Stimulated activated CD4-positive, alpha-beta T cell treated with anti-CD3 and anti-CD28 coated beads, TNF-alpha, amount 100 ng/mL, for 24 hours (primary cell): ENCODE measurements at places on chromosomes 1 and 21.

GRCh38 chr1:245588116-245588639, 433.4 kb downstream of the KIF26B start:
- no peak for DNase-seq

- DNase-seq, result no peak
Observed at GRCh38 chr1:20229171-20229570, 42.9 kb upstream of the PLA2G2C start.

GRCh38 chr1:55986003-55986402, 593.4 kb downstream of the PLPP3 start:
- DNase-seq, result no peak

DNA sequence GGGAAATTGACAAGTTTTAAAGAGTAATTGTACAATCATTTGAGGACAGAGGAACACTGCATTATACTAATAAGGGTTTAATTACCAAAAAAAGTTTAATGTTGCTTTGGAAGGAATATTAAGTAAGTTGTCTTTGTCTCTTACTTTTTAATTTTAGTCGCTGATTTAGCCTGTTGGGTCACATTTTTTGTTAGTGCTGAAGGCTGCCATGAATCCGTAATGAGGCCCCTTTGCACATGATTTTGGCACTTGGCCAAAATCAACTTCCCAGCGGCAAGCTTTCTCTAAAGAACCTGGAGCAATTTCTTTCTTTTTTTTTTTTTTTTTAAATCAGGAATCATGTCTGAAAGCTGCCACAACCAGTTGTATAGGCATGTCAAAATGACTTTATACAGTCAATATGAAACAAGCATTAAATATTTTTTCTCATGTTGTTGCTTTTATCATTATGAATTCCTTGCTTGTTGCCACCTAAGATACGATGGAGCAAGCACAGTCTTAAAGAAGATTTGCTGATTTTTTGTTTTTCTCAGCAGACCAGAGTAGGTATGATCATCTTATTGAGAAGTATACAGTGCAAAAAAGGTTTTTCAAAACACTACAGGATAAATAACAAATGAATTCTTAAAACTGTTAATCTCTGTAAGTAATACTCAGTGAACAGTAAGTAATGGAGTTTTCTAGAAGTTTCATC, 690.4 kb downstream of the USP25 start:
- no peak for DNase-seq

DNA sequence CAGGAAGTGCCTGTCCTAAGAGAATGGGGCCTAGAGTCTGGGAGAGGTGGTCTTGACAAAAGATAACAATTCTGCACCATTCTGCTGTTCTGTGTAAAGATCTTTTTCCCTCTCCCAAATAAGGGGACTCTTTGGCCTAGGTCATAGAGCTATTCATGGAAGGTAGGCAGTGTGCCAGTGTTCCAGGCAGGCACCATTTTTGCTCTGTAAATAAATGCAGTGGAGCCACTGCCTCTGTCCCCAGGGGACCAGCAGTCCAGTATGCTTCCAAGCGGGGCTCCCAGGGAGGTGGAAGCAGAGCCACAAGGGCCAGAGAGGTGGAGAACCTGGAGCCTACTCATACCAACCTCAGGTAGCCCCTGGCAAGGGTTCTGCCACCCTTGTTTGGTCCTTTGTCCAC, 25.9 kb downstream of the KCNA2 start:
- DNase-seq, result no peak

GRCh38 chr1:118269598-118269997, 84.6 kb upstream of the SPAG17 start:
- DNase-seq, result no peak

DNA sequence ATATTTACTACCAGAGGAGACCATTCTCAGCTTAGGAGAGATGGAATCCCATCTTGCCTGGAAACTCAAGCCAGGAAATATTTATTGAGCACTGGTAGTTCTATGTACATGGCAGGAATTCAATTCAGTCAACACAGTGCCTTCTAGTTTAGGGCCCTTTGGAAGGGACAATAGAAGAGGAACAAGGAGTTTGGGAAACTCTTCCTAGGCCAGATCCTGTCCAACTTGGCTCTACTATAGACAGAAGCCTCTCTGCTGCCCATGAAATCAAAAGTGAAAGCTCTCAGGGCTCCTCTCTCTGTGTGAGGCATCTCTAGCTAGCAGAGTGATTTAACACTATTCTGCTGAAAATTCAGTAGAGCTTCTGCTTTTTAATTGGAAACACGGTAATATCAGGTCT, 244.6 kb upstream of the MAP1LC3C start:
- DNase-seq, result no peak

DNA sequence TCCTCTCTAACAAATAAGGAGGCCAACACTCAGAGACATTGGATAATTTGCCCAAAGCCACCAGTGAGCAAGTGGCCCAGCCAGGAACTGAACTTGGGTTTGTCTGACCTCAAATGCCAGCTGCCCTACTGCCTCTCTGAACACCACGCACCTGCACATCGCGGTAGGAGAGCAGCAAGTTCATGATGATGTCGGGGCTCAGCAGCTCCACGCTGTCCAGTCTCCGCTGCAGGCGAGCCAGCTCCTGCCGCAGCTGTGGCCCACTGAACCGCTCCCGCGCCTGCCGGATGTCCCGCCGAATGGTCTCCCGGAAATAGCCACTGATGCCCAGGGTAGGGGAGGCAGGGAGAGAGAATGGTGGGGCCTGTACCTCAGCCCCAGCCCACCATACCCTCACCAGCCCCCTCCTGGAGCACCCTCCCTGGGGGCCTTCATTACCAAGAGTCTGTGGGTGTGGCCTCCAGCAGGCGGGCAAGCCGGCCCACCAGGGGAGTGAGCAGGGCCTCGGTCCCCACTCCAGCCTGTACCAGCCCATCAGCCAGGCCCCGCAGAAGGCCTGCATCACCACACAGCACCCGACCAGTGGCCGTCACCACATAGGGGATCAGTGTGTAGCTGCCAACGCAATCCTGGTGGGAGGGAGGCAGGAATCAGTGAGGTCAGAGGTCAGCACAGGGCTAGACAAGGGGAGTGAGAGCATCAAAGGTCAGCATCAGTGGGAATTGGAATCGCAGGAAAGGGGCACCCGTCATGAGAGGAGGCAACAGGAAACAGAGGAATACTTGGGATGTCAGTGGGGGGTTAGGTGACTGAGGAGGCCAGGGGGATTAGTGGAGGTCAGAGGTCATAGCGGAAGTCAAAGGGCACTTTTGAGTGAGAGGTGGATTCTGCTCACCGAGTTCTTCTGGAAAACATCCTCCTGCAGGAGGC, 2.7 kb downstream of the MAP3K6 start:
- DNase-seq, result no peak

- DNase-seq, result peak; percentile 48
Observed at GRCh38 chr1:66445492-66446181, 88.3 kb upstream of the SGIP1 start.

DNA sequence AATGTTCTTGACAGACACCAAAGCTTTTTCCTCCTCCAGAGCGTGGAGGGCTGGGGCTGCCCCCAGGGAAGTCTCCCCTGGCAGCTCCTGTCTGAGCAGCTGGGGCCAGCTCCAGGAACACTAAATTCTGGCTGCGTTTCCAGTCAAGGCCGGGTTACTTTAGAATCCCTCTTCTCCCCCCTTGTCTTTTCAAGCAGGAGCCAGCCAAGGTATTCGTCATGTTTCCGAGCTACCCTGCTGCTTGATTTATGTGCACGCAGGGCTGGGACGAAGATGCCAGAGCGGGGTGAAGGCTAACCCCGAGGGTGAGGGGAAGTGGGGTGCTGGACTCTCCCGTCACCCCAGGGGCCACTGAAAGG, 68.1 kb upstream of the ANGPTL1 start:
- DNase-seq, result no peak

DNA sequence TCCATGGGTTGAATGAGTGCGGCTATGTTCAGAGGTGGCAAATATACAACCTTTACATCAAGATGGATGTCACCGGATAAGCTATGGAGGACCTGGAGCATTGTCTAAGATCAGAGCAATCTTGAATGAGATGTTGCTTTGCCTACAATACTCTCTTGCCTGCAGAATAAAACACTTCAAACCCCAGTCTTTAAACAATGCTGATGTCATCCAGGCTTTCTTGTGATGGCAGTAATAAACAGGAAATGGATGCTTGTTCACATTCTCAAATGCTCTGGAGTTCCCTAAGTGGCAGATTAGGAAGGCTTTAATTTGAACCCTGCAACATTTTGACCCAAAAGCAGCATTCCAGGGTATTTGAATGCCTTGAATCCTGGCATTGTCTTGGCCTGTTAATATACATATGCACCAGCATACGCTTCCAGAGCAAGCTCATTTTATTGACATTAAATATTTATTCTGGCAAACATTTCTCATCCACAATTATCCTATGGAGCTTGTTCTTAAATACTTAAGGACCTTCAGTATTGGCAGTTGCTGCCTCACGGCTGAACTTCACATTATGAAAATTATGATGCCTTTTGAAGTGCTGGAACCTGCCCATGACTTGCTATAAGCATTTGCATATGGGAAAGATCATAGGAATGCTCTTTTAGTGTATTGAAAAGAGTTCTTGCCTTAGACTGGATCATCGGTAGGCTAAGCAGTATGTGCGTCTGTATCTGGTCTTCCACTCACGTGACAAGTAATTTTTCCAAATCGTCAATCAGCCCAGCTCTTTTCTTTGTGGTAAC, 422.7 kb downstream of the SIPA1L2 start:
- no peak for DNase-seq

DNA sequence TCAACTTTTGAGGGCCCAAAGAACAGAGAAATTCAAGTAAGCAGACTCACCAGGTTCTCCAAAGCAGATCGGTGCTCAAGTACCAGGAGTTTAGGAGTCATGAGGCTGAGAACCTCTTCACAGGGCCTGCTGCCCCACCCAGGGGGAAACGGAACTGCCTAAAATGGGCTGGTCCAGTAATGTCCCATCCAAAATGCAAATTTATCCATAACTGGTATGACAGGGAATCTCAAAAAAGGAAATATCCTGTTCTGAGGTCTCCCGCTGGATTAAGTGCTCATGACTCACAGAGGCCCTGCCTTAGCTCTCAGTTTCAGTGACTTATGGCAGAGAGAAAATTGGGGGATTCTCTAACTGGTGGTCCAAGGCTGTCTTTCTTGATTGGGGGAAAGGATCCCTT, 9.3 kb downstream of the SPRR2G start:
- DNase-seq, result no peak

- no peak for DNase-seq
Observed at GRCh38 chr1:85606414-85606800, 25.8 kb downstream of the CCN1 start.

DNA sequence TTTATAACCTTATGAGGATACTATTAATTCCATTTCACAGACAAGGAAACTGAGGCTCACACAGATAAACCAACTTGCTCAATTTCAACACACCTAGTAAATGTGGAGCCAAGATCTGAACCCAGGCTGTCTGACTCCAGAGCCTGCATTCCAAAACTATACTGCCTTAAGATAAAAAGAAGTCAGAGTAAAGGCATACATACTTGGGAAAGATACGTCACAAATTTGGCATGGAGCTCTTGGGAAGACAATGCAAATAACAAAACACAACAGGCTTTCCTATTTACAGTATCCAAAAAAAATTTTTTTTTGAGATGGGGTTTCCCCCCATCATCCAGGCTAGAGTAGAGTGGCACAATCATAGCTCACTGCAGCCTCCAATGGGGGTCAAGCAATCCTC, 5.9 kb downstream of the AKT3 start:
- DNase-seq, result no peak

DNA sequence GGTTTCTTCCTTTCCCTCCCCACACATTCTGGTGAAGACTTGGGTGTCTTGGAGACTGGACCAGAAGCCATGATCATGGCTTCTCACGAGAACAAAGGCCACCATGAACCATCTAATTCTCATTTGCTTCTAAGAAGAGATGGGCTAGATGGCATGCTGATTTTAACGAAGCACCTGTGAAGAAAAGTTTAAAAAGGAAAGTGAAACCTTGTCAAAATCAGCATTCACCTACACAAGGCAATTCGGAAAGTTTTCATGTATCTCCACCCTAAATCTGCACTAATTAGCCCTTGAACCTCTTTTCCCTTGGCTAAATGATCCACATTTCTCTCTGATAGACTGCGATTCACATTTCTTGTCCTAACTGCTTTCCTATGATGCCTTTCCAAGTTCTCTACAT, 114.3 kb upstream of the RAVER2 start:
- DNase-seq, result no peak

GRCh38 chr1:154465621-154466195, 36.3 kb upstream of the TDRD10 start:
- DNase-seq, result no peak

- no peak for DNase-seq
Observed at GRCh38 chr21:44938772-44939531, 877 bp upstream of the SLX9 start.

- no peak for DNase-seq
Observed at GRCh38 chr21:29586696-29587095, 288.0 kb downstream of the BACH1 start.

DNA sequence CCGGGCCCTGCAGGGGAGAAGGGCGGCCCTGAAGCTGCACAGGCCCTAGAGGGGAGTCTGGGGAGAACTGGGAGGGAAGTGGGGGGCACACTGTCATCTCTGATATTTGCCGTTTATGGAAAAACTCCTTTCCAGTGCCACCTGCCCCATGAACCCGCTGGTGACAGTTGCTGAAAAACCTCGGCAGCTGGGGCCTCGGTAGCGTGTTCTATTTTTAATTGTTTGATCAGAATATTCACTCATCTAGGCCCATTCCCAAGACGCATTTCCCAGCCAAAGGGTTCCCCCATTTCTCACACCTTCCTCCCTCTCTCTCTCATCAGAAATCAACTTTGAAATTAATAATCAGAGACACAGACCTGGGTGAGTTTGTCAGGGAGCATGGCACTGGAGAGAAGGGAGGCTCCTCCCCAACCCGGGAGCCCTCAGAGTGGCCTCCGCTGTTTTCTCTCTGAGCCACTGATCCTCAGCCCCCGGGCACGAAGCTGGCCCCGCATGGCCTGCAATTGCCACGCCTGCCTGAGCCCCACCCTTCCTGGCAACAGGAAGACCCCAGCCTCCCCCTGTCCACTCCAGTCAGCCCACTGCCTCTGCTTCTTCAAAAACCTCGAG, 111.1 kb downstream of the CASZ1 start:
- no peak for DNase-seq

- no peak for DNase-seq
Observed at GRCh38 chr1:2184531-2184930, 10.0 kb downstream of the FAAP20 start.

- DNase-seq, result peak; percentile 13
Observed at GRCh38 chr1:244918421-244919319, 54.3 kb upstream of the HNRNPU start.

GRCh38 chr1:212162635-212163034, 122.6 kb upstream of the PPP2R5A start:
- DNase-seq, result no peak

DNA sequence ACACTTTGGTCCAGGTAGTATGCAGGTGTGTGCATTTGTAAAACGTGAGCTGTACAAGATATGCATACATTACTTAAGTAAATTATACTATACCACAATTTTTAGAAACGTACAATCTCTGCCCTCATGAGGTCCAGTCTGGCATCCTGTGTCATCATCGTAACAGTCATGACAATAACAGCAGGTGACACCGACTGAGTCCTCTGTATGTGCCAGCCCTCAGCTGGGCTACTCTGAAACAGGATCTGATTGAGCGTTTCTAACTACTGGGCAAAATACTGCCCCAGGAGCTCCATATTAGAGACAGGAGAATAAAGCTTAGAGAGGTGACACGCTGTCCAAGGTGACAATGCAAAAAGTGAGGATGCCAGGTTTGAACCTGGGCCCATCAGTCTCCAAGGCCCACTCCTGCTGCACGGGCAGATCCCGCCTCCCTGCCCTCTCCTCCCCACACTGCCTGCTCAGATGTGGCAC, 47.2 kb upstream of the ECE1 start:
- no peak for DNase-seq

- no peak for DNase-seq
Observed at GRCh38 chr1:84550826-84551225, 23.4 kb downstream of the CTBS start.

GRCh38 chr1:65952696-65953095, 160.0 kb downstream of the PDE4B start:
- no peak for DNase-seq
